ENCODE measurements at places on chromosomes 4 and X.

DNA sequence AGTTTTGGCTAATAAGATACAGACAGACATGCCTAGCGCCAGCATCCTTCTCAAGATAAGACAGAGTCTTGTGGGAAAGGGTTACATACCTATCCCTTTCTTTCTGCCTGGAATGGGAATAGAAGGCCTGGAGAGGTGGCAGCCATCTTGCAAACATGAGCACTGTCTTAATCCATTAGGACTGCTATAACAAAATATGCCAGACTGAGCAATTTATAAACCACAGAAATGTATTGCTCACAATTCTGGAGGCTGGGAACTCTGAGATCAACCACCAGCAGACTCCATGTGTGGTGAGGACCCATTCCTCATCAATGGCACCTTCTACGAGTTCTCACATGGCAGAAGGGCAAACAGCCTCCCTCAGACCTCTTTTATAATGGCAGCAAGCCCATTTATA is 26.5 kb upstream of the NEIL3 start:
- peak; percentile 22 for DNase-seq

DNA sequence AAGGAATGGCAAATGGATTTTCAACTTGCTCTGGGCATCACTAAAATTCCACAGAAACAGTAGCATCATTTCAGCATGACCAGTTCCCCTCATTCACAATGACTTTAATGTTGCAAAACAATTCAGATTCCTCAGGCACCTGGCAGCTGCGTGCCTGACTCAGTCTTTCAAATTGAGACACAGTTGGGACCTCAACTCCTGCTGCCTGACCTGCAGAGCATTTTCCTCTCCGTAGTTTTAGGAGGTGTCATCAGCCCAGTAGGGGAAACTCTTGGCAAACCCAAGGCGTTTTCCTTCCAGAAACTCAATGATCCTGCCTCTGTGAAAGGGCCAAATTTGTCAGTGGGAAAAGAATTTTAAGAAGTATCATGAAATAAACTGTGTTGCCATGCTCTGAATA is 388.9 kb downstream of the SPRY1 start:
- peak; percentile 87 for DNase-seq

GRCh38 chr4:127957105-127957504 is 7.9 kb downstream of the MFSD8 start:
- DNase-seq, result peak; percentile 36

- peak; percentile 32 for DNase-seq
These were observed 62.3 kb downstream of the GPC3 start for GRCh38 chrX:133923113-133923512.

DNA sequence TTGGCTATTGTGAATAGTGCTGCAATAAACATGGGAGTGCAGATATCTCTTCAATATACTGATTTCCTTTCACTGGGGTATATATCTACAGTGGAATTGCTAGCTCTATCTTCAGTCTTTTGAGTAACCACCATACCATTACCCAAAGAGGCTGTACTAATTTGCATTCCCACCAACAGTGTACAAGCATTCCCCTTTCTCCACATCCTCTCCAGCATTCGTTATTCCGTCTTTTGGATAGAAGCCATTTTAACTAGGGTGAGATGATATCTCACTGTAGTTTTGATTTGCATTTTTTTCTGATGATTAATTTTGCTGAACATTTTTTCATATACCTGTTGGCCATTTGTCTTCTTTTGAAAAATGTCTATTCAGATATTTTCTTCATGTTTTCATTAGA is 110.3 kb downstream of the PRDM5 start:
- DNase-seq, result no peak

Data from adipocyte (in vitro differentiated cells).